Activated CD8-positive, alpha-beta T cell treated with anti-CD3 and anti-CD28 coated beads, Interleukin-2, amount 10 ng/mL, durations not matched to agents 7 days and 5 days (primary cell): ENCODE measurements at places on chromosomes 11 and 22. TPM values are rescaled to one million over a fixed set of nuclear protein-coding genes. Genes with fewer than 3 reads are reported as not detected.
A peak's percentile ranks its signal among the peaks of the same experiment; 100 is the strongest.

- no peak for DNase-seq
These were observed 14.9 kb downstream of the EIF4ENIF1 start for GRCh38 chr22:31474743-31475142.

DNA sequence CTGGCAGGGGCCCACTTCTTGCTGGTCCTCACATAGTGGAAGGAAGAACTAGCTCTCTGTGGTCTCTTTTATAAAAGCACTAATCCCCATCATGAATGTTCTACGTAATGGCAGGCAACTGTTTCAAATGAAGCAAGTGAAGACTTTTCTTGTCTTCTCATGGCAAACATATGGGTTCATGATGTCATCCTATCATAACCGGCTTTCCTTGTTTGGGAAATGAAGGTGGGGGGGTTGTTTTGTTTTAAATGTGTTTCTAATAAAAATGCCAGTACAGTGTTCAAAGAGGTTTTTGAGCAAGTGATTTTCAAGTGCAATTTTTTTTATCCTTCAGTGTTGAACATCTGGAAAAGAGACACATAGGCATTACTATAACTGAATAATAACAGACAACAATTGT lies 33.4 kb downstream of the REXO2 start:
- DNase-seq: no peak

- no peak for DNase-seq
These were observed 18.0 kb downstream of the A4GALT start for GRCh38 chr22:42702675-42703074.

- no peak for DNase-seq
These were observed 1156.6 kb downstream of the TBC1D22A start for GRCh38 chr22:47919001-47919441.

CENPM gene
- total RNA-seq: 83.8 TPM

GRCh38 chr11:73383249-73384124 lies 7.3 kb downstream of the RELT start:
- no peak for DNase-seq

OTOG gene
- not detected for total RNA-seq

- no peak for DNase-seq
These were observed 9.6 kb downstream of the WT1 start for GRCh38 chr11:32425761-32426160.

GRCh38 chr11:57370251-57370650 lies 10.7 kb downstream of the PRG3 start:
- DNase-seq: no peak

- DNase-seq: no peak
These were observed 296.9 kb downstream of the OPCML start for GRCh38 chr11:133235381-133235780.

DNA sequence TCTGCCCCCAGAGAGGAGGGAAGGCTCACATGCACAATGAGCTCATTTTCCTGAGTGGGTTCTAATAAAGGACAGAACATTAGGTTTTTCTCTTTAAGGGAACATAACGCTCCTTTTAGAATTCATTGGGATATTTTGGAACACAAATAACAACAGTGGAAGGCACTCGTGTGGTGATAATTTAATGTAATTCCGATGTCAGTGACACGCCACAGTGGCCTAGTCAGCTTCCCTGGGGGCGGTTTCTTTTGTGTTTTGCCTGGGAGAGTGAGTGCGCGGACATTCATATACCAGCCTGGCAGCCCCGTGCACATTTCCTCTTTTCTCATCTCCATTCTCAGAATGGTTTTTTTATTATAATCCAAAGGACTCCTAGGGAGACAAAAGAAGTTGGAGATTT lies 41.1 kb downstream of the SEZ6L start:
- no peak for DNase-seq

GRCh38 chr11:72328366-72329224 lies 84.6 kb upstream of the PHOX2A start:
- peak; percentile 53 for DNase-seq

DNA sequence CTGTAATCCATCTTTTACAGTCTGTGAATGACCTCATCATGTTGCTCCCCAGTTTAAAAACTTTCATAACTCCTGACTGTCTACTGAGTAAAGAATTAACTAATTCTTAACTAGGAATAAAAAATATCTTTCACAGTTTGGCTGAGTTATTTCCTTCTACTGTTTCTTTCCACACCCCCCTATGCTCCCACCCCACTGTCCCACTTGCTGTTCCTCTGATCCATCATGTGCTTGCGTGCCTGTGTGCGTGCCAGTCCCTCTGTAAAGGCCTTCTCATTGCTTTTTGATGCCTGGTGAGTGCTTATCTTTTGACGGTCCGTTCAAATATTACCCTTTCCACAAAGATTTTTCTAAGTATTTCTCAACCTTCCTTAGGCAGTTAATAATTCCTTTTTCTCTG lies 55.6 kb downstream of the ATG16L2 start:
- no peak for DNase-seq
